Activated gamma-delta T cell treated with Interleukin-2 at 50 U/mL for 16 hours (primary cell): ENCODE measurements at places on chromosomes 6 and 20.

- DNase-seq: no peak
These were observed 280.5 kb downstream of the DHX35 start for GRCh38 chr20:39242614-39243013.

- DNase-seq: no peak
These were observed 203.1 kb downstream of the C6orf118 start for GRCh38 chr6:165106261-165106660.

- no peak for DNase-seq
These were observed 116.8 kb downstream of the CDC5L start for GRCh38 chr6:44504301-44504791.

GRCh38 chr20:39960522-39961428 is 728.3 kb downstream of the MAFB start:
- no peak for DNase-seq

- DNase-seq: no peak
These were observed 50.5 kb upstream of the BMP6 start for GRCh38 chr6:7675353-7675945.

DNA sequence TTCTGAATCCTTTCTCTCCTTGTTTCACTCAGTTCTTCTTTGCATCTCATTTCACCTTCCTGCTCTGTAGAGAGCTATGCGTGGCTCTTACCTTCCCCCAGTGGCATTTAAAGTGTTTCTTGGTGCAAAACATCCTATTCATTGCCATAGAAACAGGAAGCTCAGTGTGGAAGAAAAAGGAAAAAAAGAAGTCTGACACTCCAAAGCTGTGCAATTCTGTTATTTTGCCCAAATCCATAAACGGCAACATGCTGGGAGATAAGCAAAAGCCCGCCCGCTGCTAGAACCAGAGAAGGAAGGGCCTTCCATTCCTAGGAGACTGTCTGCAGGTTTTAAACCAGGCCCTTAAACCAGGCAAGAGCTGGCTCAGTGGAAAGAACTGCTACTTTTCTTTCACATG is 247.1 kb downstream of the HIVEP2 start:
- DNase-seq: no peak

GRCh38 chr6:26097268-26097875 is 10.1 kb downstream of the HFE start:
- DNase-seq: peak; percentile 66

DNA sequence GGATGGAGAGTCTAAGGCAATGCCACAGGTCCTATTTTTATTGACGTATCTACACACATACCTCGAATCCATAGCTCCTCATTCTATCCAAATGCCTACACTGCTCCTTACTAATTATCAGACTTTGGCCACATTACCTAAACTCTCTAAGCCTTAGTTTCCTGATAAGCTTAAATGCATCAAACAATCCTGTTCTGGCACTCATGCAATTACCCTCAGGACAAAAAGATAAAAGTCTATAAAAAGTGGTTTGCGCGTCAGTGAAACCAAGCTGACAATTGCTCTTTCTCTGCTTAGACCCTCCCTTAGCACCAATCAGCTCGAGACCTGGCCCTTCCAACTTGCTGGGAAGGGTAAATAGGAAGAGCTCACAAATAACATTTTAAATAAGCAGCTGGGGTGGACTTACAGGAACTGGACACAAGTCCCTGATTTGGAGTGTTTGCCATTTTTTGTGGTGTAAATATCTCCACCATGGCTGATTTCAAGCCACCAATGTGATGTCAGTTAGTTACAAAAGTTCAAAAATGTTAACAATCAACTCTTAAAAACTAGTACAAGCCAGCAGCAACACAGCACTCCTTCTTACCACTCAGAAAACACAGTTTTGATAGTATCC is 7.2 kb upstream of the PLEKHG1 start:
- DNase-seq: no peak

DNA sequence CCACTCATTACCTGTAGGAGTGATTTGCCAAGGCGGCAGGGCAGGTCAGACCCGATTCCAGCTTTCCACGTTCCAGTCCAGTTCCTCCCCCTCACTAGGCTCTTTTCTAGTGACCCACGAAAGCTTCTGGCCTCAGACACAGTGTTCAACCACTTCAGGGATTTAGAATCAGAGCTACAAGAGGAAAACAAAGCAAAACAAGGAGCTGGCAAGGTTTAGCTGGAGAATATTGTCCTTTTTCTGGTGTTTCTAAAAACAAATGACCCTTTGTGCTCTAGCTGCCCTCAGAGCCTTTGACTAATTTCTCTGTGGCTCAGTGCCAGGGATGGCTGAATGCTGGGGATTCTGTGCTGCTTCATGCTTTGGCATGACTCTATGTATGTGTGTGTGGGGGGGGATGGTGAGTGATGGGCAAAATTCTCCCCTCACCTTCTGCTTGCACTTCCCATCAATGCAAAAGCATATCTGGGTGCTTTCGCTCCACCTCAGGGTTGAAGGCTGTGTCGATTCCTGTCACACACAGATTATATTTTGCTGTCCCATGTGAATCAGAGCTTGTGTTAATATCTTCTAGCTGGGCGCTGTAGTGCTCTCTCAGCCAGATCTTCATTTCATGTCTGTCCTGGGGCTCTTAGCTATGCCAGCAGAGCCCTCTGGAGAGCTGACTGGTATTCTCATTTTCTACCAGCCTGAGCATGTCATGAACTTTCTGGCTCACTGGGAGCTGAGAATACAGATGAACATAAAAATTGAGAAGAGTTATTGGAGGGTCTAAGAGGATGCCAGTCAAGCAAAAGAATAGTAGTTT is 19.3 kb upstream of the NEDD9 start:
- no peak for DNase-seq

DNA sequence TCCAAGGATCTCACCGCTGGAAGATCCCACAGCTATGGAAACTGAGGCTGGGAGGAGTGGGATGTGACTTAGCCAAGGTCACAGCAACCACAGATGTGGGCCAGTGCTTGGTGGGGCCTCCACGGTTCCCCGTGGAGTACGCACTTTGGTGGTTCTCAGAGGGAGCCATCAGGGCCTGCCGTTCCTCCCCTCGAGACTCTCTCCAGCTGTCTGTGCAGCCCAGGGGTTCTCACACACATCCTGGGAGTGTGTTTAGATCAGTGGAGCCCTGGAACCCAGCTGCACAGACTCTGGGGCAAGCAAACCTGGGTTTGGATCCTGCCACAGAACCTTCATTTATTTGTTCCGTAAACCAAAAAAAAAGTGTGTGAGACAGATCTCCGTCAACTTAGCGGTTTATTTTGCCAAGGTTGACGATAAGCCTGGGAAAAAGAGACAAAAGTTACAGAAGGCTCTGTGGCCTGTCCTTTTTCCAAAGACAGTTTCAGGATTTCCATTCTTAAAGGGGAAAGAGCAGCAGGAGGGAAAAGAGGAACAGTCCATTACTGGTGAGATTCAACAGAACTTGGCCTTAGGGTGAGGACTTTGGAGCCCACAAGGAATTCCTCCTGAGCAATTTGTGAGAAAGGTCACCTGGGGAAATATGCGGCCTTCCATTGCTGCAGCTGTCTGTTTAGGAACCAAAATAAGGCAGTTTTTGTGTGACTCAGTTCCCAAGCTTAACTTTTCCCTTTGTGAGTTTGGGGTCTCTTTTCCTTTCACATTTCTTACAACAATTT is 13.6 kb upstream of the MYMX start:
- no peak for DNase-seq

DNA sequence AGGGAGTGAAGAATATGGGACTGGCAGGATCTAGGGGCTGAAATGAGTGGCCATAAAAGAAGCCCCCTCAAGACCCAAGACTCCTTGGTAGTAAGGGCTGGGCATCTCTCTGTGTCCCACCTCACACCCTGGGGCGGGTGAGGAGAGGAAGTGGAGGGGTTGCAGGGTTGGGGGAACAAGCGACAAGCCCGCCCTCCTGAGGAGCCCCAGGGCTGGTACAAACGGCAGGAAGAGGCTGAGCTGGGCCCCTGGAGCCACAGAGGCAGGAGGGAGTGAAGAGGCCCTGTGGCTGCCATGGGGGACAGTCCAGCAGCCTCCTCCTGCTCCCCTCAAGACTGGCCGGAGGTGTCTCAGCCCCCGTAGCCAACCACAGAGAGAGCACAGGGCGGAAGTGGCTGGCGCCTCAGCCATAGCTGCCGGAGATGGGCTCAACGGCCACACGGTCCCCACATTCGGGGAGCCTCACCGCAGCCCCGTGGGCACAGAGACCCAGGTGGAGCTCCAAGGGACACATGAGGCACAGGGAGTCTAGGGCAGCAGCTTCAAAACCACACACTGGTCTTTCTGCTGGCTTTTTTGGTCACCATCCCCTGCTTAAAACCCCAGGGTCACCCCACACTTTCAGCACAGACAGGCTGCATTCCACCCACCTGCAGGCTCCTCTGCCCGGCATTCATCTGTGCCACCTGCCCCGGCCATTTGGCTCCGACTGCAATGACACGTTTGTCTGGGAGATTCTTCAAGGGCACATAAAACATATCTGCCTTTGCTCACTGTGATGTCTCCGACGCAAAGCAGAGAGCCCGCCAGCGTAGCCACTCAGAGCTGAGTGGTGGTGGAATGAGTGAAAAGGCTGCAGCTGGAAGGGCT is 524 bp downstream of the C20orf203 start:
- peak; percentile 30 for DNase-seq

DNA sequence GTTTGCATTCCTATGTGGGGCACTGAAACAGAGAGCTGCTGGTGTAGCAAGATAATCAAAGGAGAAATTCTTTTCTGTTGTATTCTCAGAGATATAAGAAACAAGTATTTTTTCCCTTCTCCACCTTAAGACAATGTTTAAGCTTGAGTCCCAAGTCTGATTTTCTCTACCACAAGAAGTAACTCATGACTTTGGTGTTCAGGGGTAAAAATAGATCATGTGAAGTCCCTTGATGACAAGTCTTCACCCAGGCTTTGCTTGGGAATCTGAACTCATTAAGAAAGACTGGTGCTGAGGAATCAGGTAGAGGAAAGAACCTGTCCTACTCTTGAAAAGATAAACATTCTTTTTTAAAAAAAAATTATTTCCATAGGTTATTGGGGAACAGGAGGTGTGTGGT is 205.6 kb downstream of the ALDH8A1 start:
- no peak for DNase-seq

DNA sequence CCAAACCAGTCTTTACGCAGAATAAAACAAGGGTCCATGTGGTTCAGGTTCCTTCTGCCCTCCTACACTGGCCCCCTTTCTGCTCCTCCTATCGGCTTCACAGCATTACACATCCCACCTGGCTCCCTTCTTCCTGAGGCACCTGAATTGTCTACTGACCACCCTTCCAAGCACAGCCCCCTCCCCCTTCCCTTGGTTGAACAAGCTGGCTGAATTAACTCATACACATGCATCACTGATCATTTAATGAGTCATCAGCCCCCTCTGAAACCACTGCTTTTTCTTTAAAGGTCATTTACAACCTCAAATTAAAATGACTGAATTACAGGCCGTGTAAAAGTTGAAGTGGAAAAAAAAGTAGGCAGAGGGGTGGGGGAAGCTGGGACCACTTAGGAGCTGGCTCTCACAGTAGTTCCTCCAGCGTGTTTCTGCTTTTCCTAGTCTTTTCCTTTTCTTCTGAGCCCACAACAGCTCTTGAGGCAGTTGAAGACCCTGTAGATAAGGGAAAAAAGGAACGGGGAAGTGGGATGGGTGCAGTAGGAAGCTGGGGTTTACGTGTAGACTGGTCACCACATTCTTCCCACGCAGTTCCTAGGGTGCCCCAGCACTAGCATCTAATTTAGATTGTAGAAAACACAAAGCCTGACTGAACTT is 67.6 kb downstream of the FYN start:
- DNase-seq: peak; percentile 22

DNA sequence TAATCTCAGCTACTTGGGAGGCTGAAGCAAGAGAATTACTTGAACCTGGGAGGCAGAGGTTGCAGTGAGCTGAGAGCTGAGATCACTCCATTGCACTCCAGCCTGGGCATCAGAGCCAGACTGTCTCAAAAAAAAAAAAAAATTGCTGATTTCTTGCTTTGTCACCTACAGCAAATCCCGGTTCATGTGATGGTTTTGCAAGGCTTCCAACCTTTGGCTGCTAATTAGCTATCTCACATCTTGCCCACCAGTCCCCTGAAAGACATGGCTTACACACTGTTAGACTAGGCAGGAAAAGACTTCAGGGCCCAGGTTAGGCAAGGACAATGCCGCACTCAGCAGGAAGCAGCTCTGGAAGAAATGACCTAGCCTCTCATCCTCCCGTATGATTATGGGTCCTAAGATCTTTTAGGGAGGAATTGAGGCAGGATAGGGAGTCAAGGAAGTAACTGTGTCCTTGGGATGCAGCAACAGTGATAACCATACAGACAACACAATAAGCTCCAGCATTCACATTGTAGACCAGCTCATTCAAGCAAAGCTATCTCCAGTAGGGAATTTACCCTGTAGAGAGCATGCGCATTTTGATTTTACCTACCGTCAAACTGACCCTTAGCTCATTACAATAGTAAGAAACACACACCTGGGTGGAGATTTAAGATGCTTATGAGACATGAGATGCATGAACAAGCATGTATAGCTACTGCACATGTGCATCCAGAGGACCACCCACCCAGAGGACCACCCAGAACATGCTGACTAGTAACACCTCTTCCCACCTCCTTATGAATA is 40.5 kb upstream of the POU5F1 start:
- no peak for DNase-seq

DNA sequence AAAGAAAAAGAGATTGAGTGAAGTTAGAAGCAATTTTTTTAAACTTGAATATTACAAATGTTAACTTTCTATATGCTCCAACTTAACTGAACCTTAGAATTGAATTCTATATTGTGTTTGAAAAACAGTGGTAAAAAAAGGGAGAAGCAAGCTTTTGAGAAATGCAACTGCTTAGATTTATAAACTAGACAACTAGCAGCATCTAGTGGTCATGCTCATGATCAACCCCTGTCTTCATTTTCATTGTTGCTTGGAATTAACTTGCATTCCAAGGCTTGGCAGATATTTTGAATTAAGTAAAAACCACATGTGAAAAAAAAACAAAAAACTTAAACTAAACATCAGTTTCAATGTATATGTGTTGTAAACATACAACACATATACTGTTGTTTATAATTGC is 113.1 kb downstream of the C6orf58 start:
- no peak for DNase-seq

GRCh38 chr6:125584468-125584939 is 164.9 kb upstream of the HEY2 start:
- no peak for DNase-seq

GRCh38 chr6:79605968-79606764 is 25.0 kb upstream of the SH3BGRL2 start:
- DNase-seq: no peak

GRCh38 chr6:35439308-35439707 is 12.8 kb upstream of the FANCE start:
- DNase-seq: no peak

DNA sequence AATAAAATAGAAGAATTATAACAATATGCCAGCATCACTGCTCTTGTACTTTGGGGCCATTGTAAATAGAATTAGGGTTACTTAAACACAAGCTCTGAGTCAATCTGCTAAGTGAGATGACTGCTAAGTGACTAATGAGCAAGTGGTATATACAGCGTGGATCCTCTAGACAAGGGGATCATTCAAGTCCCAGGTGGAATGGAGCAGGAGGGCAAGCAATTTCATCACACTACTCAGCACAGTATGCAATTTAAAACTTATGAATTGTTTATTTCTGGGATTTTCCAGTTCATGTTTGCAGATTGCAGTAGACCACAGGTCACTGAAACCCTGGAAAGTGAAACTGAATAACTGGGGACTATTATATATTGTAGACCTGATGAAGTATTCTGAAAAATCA is 235.3 kb downstream of the BTBD3 start:
- no peak for DNase-seq
